ENCODE measurements at places on chromosomes 13 and 19.

DNA sequence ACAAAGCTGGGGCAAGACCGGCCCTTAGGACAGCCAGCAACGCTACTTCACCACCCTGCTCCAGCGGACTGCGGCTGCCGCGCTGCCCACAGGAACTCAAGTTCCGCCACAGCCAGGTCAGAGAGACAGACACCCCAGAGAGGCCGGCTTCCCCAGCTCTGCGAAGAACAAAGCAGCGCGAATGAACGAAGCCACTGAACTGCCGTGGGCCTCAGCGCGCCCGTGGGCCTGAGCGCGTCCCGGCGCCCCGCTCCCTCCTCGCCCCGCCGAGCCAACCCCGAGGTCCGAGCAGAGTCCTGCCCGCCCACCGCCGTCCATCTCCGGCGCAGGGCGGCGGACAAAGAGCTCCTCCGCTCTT, 158.4 kb downstream of the RNF17 start:
- no peak for DNase-seq

DNA sequence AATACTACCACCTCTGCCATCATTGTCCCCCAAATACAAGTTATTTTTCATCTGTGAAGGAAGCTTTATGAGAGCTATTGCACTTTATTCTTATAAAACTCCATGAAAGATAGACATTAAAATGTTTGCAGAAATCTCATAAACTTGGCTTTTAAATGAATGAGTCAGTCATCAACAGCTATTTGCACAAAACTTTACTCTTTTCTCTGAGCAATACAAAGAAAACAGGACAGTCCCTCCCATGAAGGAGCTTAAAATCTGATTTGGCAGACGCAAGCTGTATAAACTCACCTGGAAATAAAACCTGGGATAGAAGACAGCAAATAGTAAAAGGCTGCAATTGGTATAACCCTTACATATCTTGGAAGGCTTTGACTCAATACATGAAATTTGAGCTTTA, 16.6 kb upstream of the RCBTB1 start:
- no peak for DNase-seq

DNA sequence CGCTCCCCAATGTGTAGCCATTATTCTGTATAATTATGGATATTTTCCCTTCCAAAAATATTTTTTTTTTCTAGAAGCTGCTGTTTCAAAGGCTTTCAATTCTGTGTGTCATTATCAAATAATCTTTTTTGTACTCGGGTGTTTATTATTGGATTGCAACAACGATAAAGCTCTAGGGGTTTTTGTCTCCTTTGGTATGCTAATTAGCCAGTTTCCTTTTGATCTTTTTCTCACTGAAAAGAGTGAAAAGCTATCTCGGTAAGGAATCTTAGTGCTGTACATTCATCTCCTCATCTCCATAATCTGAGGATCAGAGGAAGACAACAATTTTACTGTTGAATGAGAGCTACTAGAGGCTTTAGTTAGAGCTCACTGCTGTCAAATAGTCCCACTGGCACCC, 136.6 kb downstream of the OLFM4 start:
- no peak for DNase-seq

GRCh38 chr19:53977991-53978731, 13.3 kb upstream of the CACNG6 start:
- DNase-seq, result no peak

DNA sequence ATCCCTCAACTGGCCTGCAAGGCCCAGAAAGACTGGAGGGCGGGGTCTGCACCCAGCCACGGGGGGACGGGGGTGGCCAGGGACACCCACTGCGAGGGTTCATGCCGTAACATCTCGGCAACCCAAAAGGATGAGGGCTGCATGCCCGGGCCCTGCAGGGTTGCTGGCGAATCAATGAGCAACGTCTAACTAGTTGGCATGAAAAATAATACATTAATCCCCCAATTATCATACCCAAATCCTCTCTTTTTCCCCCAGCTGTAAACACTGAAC, 232.2 kb downstream of the TUBA3C start:
- DNase-seq, result no peak

- no peak for DNase-seq
These were observed 91.6 kb downstream of the TEX29 start for GRCh38 chr13:111411919-111412650.

DNA sequence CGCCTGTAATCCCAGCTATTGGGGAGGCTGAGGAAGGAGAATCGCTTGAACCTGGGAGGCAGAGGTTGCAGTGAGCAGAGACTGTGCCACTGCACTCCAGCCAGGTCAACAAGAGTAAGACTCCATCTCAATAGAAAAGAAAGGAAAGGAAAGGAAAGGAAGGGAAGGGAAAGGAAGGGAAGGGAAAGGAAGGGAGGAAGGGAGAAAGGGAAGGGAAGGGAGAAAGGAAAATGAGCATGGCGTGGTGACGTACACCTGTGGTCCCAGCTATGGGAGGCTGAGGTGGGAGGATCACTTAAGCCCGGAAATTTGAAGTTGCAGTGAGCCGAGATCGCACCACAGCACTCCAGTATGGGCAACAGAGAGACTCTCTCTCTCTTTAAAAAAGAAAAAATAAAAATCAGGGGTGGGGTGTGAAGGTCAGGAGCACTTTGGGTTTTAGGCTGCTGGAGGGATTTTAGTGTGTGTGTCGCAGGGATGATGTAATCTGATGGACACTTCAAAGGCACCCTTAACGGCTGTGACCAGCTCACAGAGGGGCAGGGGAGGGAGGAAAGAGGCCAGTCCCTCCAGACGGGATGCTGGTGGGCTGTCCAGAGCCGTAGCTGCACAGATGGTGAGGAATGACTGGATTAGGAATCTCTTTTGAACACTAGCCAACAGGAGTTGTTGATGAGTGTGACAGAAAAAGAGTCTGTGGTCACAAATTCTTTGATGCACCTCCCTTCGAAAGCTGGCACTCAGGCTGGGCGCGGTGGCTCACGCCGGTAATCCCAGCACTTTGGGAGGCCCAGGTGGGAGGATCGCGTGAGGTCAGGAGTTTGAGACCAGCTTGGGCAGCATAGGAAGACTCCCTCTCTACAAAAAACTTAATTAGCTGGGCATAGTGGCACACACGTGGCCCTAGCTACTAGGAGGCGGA, 27.6 kb downstream of the TMPRSS9 start:
- no peak for DNase-seq

DNA sequence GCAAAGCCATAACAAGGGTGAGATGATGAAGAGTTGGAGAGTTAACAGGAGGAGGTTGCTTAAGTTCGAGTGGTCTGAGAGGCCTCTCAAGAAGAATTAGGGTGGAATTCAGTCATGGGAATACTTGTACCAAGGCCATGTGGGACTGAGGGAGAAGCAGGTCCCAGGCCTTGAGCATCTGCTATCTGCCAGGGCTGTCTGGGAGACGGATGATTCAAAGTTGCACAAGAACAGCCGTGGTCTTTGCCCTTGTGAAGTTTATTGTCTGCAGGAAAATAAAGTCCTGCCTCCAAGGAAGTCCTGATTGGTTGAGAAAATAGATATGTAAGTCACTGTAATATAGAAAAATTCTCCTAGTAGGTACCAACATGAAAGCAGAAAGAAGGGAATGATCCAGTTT, 178.8 kb upstream of the RFC3 start:
- no peak for DNase-seq

GRCh38 chr19:48487948-48488347, 18.8 kb downstream of the CYTH2 start:
- no peak for DNase-seq

DNA sequence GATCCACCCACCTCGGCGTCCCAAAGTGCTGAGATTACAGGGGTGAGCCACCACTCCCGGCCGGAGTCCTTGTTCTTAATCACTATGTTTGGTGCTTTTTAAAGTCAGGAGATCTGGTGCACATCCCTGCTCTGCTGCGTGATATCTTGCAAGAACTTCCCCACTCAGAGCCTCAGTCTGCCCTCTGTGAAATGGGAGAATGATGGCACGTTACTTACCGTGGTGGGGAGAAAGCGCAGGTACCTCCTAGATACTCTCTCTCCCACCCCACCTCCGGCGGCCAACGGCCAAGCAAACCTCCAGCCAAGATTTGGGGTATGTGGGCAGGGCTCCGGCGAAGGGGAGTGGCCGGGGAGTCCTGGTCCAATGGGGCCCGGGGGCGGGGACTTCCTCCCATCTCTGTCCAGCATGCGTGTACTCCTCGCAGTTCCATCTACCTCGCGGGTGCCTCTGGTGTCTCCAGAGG, at the start of gene RYR1:
RYR1 (plus strand) TSS at position 424 of the 466 bp plus-strand sequence. CDS start 139 bp downstream, outside the sequence.
- no peak for DNase-seq

- no peak for DNase-seq
These were observed 3.3 kb upstream of the TPP2 start for GRCh38 chr13:102593466-102593865.

GRCh38 chr13:45437947-45438346, 19.8 kb upstream of the SLC25A30 start:
- no peak for DNase-seq

DNA sequence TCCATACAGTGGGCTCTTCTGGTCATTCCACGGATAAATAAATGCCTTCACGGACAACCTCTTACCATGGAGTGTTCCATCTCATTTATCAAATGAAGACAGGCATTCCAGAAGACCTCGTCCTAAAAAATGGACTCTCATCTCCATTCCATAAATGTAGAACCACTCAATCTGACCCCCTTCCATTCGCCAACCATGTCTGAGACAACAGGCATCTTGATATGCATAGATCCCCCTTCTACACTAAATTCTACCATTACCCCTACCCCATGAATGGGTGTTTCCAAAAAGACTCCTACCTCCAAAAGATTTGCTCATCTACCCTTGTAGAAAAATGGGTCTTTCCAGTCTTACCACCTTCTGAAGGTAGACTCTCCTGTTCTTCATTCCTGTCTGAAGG, 9.0 kb downstream of the RASIP1 start:
- no peak for DNase-seq

DNA sequence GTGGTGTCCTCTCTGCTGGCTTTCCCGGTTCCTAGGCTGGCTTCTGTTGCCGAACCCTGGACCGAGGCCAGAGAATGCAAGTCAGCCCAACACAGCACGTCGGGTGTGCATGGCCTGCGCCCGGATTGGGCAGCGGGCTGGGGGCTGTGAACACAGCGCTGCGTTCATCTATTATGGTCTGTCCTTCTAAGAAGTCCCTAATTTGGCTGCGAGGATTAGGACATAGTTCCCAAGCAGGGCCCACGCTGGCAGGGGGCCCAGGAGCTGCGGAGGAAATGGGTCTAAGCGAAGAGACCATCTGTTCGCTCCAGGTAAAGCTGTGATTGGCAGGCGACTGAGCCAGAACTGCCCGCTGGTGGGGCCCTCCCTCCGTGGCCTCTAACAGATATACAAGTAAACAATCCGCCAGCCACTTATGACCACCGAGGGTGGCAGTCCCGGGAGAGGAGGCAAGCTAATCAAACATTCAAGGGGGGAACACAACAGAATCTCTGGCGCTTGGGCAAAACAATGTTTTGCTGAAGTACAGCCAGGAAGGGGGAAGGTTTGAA, 6.0 kb downstream of the SYCE2 start:
- DNase-seq, result no peak

- DNase-seq, result peak; percentile 88
These were observed 10.2 kb downstream of the STAP2 start for GRCh38 chr19:4328243-4328990.

DNA sequence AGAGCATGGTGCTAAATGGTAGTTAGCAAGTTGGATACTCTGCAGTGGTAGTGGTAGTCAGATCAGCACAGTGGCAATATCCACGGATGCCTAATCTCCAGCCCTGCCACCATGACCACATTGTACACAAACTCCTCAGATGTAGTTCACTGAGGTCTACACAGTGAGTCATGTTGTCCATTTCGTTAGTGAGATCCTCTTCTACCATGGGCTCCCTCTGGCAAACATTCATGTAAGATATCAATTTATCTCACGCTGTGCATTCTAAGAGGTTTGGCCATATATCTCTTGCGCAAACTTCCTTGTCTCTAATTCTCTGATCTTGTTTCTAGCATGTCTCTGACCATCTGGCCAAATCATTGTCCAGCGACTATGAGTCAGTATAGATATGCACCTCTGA, 58.2 kb downstream of the POLR1D start:
- no peak for DNase-seq

DNA sequence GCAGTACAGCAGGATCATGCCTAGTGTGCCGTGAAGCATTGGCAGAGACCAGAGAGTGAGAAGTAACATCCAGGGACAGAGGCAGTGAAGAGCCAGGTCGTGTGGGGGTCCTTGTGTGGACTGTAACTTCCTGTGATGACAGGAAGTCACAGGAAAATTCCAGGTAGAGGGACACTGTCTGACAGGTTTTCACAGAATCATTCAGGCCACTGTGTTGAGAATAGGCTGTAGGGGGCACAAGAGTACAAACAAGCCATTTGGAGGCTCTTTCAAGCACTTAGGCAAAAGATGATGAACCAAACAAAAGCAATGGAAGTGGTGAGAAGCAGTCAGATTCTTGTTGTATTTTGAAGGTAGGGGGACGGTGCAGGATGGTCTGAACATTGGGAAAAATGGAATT, 46.4 kb downstream of the N4BP2L1 start:
- no peak for DNase-seq

DNA sequence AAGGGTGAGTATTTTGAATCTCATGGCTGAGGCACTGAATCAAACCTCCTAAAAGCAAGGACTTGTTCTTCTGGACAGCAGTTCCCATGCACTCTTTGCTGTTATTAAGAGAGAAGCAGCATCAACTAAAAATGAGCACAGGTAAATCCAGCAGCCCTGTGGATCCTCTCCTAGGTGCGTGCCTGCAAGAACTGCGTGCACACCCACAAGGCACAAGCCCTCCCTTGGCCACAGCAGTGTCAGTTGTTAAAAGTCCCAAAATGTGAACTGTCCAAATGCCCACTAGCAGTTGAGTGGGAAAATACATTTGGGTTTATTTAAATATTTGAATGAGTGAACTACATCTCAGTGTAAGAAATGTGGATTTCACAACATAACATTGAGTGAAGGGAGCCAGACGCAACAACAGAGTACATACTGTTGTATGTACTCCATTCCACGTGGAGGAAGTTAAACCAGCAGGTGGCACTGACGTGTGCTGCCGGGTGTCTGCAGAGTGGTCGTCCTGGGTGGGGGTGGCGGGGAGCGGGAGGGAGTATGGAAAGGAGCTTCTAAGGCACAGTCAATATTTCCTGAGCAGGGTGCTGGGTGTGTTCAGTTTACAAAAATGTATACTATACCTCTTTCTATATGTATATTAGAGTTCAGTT, 266.4 kb downstream of the NALCN start:
- DNase-seq, result no peak
